Neural crest cell (in vitro differentiated cells): ENCODE measurements at places on chromosomes 1 and 21. TPM values are rescaled to one million over a fixed set of nuclear protein-coding genes. Genes with fewer than 3 reads are reported as not detected.

- H3K36me3 ChIP-seq, result no peaks in the 10 kb centered on the region
- H3K27ac ChIP-seq, result no peak overlapping the region
- no peaks in the 10 kb centered on the region for H3K27me3 ChIP-seq
- no peaks in the 10 kb centered on the region for H3K4me1 ChIP-seq
- no peak overlapping the region for H3K4me3 ChIP-seq
These were observed 382.9 kb upstream of the B3GALT2 start for GRCh38 chr1:193569096-193569982.

The FBXO2 gene
- total RNA-seq, result 0.30 and 0.61 TPM in 2 replicates

DNA sequence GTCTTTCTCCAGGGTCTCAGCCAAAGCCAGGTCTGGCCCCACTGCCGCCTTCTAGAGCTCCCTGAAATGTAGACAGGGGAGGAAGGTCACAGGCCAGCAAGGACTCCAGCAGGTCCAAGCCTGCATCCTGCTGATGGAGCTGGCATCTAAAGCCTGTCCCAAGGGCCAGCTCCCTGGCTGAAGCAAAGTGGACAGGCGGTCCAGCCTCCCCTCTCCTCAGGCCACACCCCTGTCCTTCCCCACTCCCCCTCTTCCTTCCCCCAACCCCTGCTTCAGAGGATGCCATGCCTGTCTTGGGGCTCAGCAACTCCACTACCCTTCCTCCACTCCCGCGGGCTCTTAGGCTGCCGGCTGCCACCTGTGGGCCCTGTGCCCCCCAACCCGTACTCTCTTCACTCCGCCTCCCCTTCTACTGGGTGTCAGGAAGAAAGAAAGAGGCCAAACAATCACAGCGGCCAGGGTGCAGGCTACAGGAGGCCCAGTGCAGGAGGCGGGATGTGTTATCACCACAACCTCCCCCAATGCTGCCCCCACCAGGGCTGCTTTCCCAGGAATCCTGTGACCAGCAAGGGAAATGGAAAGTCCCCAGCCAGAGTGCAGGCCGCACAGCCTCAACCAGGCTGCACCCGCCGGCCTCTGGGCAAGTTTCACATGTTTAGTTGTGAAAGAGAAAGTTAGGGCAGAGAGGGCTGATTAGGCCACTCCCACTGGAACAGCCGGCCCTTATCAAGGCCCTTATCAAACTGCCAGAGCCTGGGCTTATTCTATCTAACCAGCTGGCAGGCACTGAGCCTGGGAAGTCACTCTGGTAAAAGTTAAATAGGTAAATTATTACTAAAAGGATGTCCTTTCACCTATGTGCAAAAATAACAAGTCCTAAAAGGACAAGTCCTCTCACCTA lies 34.1 kb downstream of the ACOT7 start:
- no peaks in the 10 kb centered on the region for H3K27me3 ChIP-seq
- H3K27ac ChIP-seq, result peak overlapping the region; percentile 57
- peaks cover 41% of the 10 kb centered on the region for H3K4me1 ChIP-seq
- peaks cover 10% of the 10 kb centered on the region for H3K36me3 ChIP-seq

DNA sequence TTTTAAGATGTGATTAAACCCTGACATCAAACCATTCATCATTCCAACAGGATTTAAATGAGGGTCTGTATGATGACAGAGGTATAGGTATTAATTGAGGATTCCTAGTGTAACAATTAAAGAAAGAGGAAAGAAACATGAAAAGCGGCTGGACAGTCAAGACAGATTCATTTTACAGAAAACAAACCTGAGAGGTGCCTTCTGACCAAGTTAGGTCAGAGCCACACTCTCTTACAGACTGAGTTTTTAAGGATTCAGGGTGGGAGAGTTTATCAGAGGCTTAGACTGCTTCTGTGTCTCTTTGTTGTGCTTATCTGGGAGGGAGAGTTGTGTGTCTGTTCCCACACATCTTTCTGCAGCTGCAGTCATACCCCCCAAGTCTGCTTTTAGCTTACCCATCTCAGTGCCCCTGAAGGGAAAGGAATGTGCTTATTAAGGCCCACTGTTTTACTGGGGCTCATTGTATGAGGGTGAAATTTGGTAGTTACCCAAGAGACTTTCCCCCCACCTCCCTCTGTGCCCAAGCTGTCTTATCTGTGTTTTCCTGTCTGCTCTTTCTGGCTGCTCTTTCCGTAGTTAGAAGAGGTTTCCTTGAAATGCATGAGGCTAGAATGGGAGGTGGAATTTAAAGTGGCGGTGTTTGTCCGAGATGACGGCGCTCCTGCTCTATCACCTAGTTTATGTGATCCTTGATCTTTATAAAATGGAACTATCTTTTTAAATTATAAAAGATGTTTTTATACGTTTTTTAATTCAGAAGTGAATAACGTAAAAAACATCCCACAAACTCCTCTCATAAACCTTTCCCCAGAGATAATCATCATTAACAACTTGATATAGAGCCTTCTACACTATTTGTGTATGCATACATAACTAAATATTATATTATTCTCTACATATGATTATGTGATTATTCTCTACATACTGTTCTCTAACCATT lies 96.0 kb upstream of the TNFSF4 start:
- no peaks in the 10 kb centered on the region for H3K36me3 ChIP-seq
- H3K27me3 ChIP-seq, result no peaks in the 10 kb centered on the region
- H3K27ac ChIP-seq, result no peak overlapping the region
- no peak overlapping the region for H3K4me3 ChIP-seq
- no peak for DNase-seq
- H3K4me1 ChIP-seq, result peaks cover 11% of the 10 kb centered on the region

The ANP32E gene
- 110 and 114 TPM in 2 replicates for total RNA-seq

The MATN1 gene
- total RNA-seq, result 0.32 and 0.54 TPM in 2 replicates

- no peak overlapping the region for H3K27ac ChIP-seq
- no peak overlapping the region for H3K4me3 ChIP-seq
- no peak for DNase-seq
- no peaks in the 10 kb centered on the region for H3K27me3 ChIP-seq
- H3K36me3 ChIP-seq, result no peaks in the 10 kb centered on the region
- H3K4me1 ChIP-seq, result no peaks in the 10 kb centered on the region
These were observed 23.6 kb downstream of the HTR6 start for GRCh38 chr1:19688041-19688842.

The TNFRSF1B gene
- 3.1 and 3.3 TPM in 2 replicates for total RNA-seq

- H3K4me1 ChIP-seq, result peaks cover 21% of the 10 kb centered on the region
- peaks cover 3% of the 10 kb centered on the region for H3K36me3 ChIP-seq
- no peak for DNase-seq
- H3K27ac ChIP-seq, result peak overlapping the region; percentile 84
These were observed 185.4 kb downstream of the LYPLAL1 start for GRCh38 chr1:219359126-219359525.

The NCDN gene
- 32.6 and 33.7 TPM in 2 replicates for total RNA-seq

DNA sequence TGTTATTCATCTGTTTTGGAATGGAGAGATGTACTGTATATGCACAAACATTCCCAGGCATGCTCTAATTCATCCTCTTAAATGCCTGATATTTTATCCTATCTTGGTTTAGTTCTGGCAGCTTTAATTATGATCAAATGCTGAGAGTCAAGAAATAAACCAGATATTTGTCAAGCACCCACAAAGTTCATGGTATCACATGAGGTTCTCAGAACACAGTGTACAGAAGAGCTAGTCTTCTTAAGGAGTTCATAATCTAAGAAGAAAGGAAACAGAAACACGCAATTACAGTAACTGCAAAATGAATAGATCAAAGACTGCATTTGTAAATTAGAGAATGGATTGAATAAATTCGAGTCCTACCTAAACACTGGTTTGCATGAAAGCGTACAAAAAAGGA lies 58.3 kb upstream of the KCNH1 start:
- H3K27me3 ChIP-seq, result no peaks in the 10 kb centered on the region
- no peak for DNase-seq
- peaks cover 3% of the 10 kb centered on the region for H3K36me3 ChIP-seq
- no peak overlapping the region for H3K4me3 ChIP-seq

DNA sequence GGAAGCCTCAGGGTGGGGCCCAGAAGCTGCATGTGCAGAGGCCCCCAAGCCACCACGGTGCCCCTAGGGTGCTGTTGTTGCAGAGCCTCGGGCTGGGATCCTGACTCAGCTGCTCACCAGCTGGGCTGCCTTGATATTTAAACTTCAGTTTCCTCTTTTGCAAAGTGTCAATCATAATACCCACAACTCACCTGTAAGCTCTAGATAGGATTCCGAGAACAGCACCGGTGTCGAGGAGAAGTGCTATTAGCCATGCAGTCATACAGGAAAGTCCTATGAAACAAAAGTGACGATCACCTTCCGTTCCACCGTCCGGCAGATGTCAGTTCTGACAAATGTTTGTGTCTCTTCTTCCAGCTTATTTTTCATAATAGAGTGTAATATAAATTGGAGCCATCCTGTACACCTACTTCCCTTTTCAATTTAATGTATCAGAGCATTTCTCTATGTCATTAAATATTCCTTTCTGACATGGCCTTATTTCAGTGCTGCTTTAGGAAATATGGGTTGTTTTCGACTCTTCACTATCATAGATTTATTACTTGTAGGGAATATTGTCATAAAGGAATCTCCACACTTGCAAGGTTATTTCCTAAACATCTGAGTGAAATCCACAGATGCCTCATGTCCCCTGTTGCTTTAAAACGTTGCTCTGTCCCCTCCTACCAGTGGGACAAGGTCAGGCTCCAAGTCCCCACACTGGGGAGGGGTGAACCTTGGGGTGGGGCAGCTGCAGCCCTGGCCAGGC lies 100.8 kb downstream of the SIK1 start:
- H3K36me3 ChIP-seq, result no peaks in the 10 kb centered on the region
- H3K27me3 ChIP-seq, result no peaks in the 10 kb centered on the region
- peaks cover 9% of the 10 kb centered on the region for H3K4me1 ChIP-seq
- no peak overlapping the region for H3K4me3 ChIP-seq
- no peak overlapping the region for H3K27ac ChIP-seq

- H3K36me3 ChIP-seq, result no peaks in the 10 kb centered on the region
- H3K27me3 ChIP-seq, result peaks cover 5% of the 10 kb centered on the region
- H3K27ac ChIP-seq, result no peak overlapping the region
- H3K4me1 ChIP-seq, result peaks cover 27% of the 10 kb centered on the region
These were observed 132.0 kb upstream of the CTTNBP2NL start for GRCh38 chr1:112264010-112264409.

DNA sequence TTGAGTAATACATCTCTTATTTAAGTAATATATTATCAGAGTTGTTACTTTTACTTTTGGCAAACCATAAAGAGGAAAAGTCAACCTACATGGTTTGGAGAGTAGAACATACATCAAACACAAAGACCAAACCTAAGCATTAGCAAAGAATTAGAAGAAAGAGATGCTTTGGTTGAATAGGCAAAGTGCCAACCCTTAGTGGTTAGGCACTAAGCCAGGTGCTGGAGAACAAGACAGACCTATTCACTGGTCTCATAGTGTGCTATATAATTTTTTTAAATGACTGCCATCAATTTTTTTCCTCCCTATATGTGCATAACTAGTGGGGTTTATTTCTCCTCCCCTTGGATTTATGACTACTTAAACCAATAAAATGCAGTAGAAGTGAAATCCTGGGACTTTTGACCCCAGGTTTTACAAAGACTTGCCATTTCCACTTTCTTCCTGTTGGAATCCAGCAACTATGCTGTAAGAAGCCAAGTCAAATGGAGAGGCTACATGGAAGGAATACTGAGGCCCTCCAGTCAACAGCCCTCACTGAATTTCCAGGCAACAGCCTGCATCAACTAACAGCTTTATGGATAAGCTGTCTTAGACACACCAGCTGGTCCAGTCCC lies 69.8 kb upstream of the HAO2 start:
- DNase-seq, result no peak
- H3K4me3 ChIP-seq, result no peak overlapping the region
- peaks cover 30% of the 10 kb centered on the region for H3K4me1 ChIP-seq
- H3K27ac ChIP-seq, result no peak overlapping the region
- no peaks in the 10 kb centered on the region for H3K36me3 ChIP-seq

DNA sequence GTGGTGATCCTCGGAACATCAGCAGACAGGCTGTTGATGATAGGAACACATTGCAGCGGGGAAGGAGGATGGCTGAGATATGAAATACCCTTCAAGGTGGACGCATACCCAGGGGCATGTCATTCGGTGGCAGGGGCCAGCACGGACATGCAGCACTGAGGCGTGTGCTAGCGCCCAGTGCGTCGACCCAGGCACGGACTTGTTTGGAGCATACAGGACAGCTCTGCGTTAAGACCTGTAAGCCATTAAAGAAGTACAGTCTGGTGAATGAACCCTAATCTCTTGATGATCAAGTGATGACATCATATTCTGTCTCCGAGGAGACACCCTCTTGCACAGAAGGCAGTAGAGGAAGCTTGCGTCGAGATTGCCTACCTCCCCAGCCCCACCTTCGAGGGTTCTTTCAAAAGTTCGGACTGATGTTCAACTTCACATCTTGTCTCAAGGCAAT lies 63.6 kb upstream of the KIF26B start:
- no peak overlapping the region for H3K27ac ChIP-seq
- H3K4me1 ChIP-seq, result peaks cover 5% of the 10 kb centered on the region

DNA sequence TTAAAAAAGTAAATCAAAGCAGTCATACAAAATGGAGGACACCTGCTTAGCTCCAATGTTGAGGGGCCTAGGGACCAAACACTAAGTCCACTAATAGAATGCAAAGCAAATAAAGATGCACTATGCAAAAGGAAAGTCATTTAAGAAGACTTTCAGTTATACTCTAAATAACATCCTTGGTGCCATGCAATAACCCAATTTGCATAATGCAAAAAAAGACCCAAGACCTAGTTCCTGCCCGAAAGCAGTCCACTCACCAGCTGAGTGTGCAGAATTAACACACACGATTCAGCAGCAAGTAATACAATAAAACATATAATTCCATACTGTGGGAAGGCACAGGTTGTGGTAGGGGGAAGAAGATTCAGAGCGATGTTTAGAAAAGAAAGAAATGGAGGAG lies 101.8 kb downstream of the TGFBR3 start:
- no peak overlapping the region for H3K27ac ChIP-seq
- H3K27me3 ChIP-seq, result no peaks in the 10 kb centered on the region
- H3K4me3 ChIP-seq, result no peak overlapping the region
- peaks cover 47% of the 10 kb centered on the region for H3K4me1 ChIP-seq
- DNase-seq, result no peak

DNA sequence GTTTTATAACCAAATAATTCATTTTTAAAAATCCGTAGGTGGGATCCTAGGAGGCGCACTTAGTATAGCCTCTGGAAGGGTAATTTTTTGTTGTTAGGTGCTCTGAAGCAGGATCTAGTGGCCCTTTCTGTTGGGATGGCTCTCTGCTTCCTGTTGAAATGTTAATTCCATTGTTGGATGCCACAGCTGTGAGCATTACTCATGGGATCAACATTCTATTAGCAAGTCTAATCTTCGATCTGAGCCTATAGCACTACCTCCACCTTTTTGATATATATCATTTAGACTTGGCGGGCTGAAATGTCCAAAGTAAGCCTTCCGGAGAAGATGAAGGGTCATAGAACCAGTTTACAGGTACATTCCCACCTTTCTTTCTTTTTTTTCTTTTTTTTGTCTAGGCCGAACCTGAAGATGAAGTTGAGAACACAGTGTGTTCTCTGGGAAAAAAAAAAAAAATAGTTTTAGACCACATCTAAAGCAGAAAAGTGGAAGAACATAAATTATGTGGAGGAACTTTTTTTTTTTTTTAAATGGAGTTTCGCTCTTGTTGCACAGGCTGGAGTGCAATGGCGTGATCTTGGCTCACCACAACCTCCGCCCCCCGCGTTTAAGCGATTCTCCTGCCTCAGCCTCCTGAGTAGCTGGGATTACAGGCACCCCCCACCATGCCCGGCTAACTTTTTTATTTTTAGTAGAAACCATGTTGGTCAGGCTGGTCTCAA lies 1.4 kb downstream of the CXADR start:
- peak overlapping the region; percentile 89 for H3K4me3 ChIP-seq
- no peak for DNase-seq
- peaks cover 18% of the 10 kb centered on the region for H3K4me1 ChIP-seq
